ENCODE measurements at places on chromosomes 7 and 10. TPM values are rescaled to one million over a fixed set of nuclear protein-coding genes. Genes with fewer than 3 reads are reported as not detected.

The CHAT gene
- total RNA-seq = 0.23 TPM

The CRYGN gene
- not detected for total RNA-seq

The XRCC2 gene
- 2.9 TPM for total RNA-seq

The POLR1F gene
- 17.2 TPM for total RNA-seq

The DNAAF5 gene
- 30.7 TPM for total RNA-seq

DNA sequence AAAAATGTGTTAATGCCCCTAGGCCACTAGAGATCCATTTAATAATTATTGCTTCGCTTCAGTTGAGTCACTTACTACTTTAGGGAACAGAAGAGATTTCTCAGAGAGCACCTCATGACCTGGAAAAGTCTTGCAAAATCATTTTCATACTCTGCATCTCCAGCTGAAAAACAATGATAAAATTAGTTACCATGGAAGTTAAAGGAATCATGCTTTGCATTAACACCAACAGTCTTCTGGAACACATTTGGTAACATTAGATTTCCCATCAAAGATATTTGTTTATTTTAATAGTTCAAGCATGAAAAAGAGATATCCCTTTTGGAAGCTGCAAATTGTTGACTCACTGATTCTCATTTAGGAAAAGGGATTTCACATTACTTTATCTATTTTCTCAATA, 1.8 kb upstream of the STEAP2 start:
- H3K27me3 ChIP-seq = peaks cover 3% of the 10 kb centered on the region
- H3K4me1 ChIP-seq = peaks cover 6% of the 10 kb centered on the region
- H3K36me3 ChIP-seq = no peaks in the 10 kb centered on the region
- H3K4me3 ChIP-seq = no peak overlapping the region
- DNase-seq = no peak

DNA sequence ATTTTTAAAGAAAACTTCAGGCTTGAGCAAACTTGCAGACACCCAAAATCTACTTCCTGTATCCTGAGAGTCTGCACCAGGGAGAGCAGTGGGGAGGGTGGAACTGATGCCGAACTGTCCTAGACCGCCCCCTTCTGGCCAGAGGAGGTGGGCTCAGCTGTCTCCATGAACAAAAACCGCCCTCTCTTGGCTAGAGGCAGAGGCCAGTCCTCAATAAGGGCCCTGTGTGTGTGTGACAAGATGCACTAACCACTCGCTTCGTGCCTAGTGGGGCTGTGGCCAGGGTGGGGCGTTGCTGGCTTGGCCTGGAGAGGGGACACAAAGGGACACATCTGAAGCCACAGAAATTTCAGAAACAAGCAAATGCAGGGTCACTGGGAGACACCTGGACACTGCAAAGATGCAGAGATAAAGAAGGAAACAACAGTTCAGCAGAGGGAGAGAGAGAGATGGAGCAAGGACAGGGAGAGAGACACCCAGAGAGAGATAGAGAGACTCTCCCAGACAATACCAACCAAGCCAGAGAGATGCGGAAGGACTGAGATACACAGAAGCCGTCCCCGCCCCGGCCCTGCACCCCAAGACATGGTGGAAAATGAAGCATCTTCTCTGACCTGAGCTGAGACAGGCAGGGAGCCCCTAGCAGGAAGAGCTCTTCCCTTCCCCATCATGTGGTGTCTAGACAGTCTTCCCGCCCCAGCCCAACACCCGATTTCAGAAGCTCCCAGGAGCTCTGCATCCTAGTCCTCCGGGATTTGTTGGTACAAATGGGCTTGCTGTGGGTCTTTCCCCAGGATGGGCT, 22.7 kb upstream of the FXYD4 start:
- no peaks in the 10 kb centered on the region for H3K36me3 ChIP-seq
- no peak overlapping the region for H3K4me3 ChIP-seq
- peaks cover 5% of the 10 kb centered on the region for H3K27me3 ChIP-seq
- H3K27ac ChIP-seq = no peak overlapping the region

GRCh38 chr7:29370531-29371314, 176.1 kb downstream of the CHN2 start:
- H3K4me1 ChIP-seq = no peaks in the 10 kb centered on the region
- H3K36me3 ChIP-seq = no peaks in the 10 kb centered on the region
- no peak overlapping the region for H3K4me3 ChIP-seq

- no peak for DNase-seq
- H3K4me1 ChIP-seq = peaks cover 44% of the 10 kb centered on the region
- no peak overlapping the region for H3K4me3 ChIP-seq
- H3K27me3 ChIP-seq = peaks cover 1% of the 10 kb centered on the region
- H3K27ac ChIP-seq = peak overlapping the region; percentile 95
Observed at GRCh38 chr7:116726149-116726548, 54.2 kb downstream of the MET start.

DNA sequence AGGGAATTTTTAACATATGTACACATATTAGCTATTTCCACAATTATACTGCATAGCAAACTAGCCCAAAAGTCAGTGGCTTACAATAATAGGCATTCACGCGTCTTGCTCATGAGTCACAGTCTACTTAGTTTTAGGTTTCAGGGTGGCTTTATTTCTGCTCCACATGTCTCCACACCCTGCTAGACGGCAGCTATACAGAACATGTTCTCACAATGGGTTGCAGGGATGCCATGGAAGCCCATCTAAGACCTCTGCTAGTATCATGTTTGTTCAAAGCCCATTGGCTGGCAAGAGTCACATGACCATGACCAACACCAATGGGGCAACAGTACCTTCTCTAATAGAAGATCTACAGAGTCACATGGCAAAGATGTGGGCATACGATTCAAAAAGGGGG, 96.3 kb upstream of the NEBL start:
- H3K27me3 ChIP-seq = no peaks in the 10 kb centered on the region
- no peak overlapping the region for H3K4me3 ChIP-seq
- no peak for DNase-seq
- H3K27ac ChIP-seq = no peak overlapping the region
- H3K36me3 ChIP-seq = no peaks in the 10 kb centered on the region
- no peaks in the 10 kb centered on the region for H3K4me1 ChIP-seq

GRCh38 chr10:125411724-125412123, 251.4 kb upstream of the CTBP2 start:
- H3K27ac ChIP-seq = no peak overlapping the region
- H3K36me3 ChIP-seq = no peaks in the 10 kb centered on the region
- no peaks in the 10 kb centered on the region for H3K27me3 ChIP-seq
- no peaks in the 10 kb centered on the region for H3K4me1 ChIP-seq
- H3K4me3 ChIP-seq = no peak overlapping the region
- no peak for DNase-seq

DNA sequence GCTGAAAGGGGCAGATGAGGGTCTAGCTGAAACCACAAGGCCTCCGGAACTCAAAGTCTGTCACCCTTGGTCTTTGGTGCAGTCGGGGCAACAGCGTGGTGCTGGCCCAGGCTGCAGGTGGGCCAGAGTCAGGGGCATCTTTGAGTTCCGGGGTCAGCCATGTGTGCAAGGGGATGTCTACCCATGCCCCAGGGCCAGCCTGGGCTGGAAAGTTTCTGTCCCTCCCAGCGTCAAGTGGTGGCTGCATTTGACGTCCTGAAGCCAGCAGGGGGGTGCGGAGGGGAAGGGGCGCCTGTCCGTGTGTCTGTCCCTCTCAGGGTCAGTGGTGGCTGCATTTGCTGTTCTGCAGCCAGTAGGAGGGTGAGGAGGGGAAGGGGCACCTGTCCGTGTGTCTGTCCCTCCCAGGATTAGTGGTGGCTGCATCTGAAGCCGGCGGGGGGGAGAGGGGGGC, 638 bp downstream of the BRAT1 start:
- H3K36me3 ChIP-seq = peaks cover 3% of the 10 kb centered on the region
- no peak for DNase-seq
- H3K27ac ChIP-seq = no peak overlapping the region
- H3K27me3 ChIP-seq = peaks cover 11% of the 10 kb centered on the region
- peaks cover 7% of the 10 kb centered on the region for H3K4me1 ChIP-seq
- peak overlapping the region; percentile 88 for H3K4me3 ChIP-seq

DNA sequence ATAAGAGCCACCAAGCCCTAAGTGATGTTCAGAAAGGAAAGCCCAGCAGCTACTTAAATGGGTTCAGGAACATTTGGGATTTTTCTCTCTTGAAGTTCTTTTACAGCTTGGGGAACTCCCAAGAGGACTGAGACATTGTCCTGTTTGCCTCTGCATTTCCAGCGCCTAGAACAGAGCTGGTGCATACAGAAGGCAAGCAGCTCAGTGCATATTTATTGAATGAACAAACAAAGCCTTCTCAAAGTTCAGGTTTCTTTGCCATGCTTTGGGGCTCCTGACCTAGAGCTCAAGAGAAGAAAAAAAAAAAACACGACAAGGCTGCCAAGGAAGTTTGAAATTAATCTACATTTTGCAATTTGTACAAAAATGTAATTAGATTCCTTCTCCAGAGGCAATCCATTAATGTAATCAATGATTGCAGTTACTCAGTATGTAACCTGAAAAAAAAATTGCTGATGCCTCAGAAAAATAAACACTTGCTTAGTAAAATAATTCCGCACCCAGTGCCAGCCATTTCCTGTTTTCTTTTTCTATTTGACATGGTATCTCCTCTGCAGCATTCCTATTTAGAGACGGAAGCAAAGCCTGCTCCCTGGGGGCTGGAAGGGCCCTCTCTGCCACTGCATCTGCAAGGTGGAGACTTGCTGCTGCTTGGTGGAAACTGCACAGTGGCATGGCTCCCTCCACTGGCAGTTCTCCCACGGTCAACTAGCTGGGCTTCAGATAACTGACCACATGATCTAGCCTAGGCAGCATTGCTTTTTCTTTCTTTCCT, 157.3 kb downstream of the TMEM178B start:
- DNase-seq = peak; percentile 45
- H3K27ac ChIP-seq = no peak overlapping the region
- peaks cover 2% of the 10 kb centered on the region for H3K27me3 ChIP-seq
- H3K4me1 ChIP-seq = no peaks in the 10 kb centered on the region

DNA sequence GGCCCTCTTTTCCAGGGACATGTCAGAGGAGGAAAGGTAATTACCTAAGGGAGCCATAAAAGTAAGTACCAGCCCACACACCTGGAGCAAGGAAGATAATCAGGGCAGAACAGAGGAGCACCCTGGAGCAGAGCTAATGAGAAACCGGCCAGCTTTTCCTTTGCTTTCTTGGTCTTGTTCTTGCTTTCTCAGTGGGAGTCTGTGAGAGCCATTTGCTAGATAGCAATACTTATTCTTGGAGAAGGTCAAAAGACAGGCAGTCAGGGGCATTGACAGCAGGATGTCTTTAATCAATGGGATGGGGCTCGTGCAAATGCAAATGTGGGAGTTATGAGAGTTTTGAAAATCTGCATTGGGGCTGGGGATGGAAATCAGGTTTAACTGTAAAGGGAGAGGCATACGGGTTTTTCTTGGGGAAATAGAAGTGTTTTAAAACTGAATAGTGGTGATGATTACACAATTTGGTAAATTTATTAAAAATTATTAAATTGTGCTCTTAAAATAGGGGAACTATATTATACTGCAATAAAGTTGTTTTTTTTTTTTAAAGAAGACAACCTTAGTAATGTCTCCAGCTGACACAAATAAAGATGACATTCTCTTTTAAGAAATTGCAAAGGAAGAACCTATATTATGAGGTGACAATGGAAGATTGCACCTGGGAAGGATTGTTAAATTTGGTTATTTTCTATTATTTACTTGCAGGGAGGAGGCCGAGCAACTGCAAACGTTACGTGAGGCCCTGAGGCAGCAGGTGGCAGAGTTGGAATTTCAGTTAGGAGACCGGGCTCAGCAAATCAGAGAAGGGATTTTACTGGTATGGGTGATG, 35.6 kb upstream of the PPP1R17 start:
- no peak overlapping the region for H3K4me3 ChIP-seq
- no peaks in the 10 kb centered on the region for H3K4me1 ChIP-seq
- no peak overlapping the region for H3K27ac ChIP-seq
- no peaks in the 10 kb centered on the region for H3K36me3 ChIP-seq
- no peak for DNase-seq
- peaks cover 3% of the 10 kb centered on the region for H3K27me3 ChIP-seq

All from endothelial cell (in vitro differentiated cells).